DMS79 (cell line): ENCODE measurements at places on chromosomes 4 and X.

- DNase-seq: no peak
Observed at GRCh38 chr4:186264660-186265059, 1.3 kb upstream of the F11 start.

GRCh38 chr4:37757121-37757520 is 69.4 kb upstream of the PGM2 start:
- DNase-seq: no peak

- DNase-seq: no peak
Observed at GRCh38 chrX:13816643-13817627, at the start of gene GPM6B. GPM6B (minus strand) TSS chrX:13817093; CDS start chrX:13816904, 189 bp downstream.

DNA sequence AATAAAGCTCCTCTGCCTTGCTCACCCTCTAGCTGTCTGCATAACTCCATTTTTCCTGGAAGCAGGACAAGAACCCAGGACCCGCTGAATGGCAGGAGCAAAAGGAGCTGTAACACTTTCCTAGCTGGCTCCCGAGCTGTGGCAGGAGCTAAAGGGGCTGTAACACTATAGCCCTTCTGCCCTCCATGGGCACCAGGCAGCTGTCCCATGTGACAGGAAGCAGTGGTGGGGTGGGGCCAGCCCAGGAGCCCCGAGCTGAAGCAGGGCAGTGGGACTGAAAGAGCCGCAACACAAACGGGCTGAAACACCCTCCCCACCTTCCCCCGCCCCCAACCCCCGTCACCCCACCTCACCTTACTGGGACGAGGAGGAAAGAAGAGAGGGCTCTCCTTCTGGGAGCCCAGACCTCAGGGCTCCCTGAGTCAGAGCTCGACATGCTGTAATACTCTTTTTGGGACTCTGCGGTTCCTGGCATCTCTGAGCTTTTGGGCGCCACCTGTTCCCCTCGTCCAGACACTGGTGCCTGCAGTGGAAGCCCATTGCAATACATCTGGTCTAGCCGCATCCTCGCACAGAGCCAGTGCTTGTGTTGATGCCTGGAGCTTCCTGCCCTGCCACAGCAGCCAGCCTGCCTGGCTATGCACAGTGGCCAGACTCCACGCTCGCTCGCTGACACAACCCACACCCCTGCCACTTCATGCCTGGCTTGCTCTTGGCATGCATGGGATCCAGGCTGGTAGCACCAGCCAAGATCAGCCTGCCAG is 39.4 kb downstream of the PPM1K start:
- no peak for DNase-seq

GRCh38 chrX:64427281-64427680 is 32.0 kb upstream of the MTMR8 start:
- DNase-seq: no peak

DNA sequence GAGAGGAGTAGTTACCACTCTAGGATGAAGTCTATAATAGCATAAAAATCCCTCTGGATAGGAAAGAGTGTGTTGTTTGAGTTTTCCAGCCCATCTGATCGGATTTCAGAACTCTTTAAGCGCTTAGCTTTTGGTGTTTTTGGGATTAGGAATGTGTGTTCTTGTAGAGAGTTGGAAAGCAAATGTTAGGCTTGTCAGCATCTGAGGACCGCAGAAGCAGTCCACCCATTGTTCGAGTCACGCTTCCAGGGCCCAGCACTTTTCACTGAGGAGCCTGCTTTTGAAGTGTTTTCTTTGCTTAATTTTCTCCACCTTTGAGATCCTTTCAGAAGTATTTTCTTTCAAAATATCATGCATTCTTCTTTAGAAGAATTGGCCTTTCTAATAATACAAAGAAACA is 306.2 kb downstream of the TENM3 start:
- DNase-seq: no peak

DNA sequence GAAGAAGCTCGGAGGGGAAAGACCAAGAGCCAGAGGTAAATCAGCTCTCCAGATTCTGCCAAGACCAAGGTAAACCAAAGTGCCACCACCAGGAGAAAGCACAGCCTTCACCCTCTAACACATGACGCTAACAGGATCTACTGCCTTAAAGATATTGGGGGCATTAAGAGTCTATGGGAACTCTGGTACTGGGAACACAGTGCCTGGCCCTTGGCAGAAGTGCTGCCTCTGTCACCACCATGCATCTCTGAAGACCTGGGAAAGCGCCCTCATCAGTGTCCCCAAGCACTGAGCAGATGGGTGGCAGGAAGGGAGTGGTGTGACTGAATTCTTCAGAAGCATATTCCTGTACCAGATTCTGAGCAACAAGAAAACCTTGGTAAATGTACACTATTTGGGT is 1.3 kb downstream of the QDPR start:
- DNase-seq: no peak

- no peak for DNase-seq
Observed at GRCh38 chr4:80141543-80141942, 55.8 kb upstream of the PRDM8 start.

DNA sequence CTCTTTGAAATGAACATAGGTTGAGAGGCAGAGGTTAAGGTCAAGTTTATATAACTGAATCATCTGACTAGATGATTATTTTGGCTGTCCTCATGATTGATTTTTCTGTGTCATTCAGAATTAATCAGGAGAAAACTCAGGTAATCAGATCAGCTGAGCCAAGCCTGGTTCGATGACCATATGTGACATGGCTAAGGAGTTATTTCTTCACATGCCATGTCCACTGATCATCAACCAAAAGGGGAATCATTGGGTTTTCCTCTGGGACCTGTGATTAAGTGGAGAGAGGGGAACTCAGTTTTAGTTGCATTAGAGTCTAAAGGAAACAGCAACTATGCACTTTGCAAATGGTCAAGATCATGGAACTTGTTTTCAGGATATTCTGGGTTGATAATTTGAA is 20.3 kb upstream of the PACRGL start:
- DNase-seq: no peak

DNA sequence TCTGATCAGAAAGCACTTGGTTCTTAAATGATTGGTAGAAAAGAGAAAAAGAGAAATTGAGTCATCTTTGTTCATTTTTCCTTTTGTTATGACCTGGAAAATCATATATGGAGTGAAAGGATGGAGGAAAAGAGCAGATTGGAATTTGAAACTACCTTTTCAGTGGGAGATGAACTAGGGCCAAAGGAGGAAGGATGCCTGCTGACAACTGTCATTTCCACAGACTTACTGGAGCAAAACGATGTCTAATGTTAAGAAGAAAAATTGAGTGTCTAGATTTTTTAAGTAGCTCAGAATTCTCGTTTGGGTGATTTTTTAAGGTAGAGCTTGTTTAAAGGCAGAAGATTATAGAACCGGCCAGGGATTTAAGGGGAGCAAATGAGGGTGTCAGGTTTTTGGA is 144.6 kb upstream of the KCNIP4 start:
- DNase-seq: no peak

DNA sequence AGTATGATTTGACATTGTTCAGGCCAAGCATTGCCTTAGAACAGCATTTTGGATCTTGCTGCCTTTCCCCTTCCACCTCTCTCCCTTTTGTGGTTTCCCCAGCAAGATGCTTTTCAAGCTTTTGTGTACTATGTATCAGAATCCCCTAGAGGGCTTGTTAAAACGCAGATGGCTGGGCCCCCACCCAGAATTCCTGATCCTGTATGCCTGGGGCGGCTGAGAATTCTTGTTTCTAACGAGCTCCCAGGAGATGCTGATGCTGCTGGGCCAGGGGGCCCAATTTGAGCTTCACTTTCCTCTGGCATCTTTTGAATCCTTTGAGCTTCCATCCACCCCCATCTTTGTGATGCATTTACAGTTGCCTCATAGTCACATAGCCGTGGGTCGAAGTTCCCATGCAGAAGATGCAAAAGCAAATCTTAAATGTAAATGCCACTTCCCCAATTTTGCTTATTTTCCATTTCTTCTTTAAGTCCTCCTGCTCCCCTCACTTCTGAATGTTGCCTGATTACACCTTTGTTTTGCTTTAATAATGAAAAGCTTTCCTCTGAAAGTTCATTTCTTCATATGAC is 18.5 kb downstream of the HCCS start:
- no peak for DNase-seq

DNA sequence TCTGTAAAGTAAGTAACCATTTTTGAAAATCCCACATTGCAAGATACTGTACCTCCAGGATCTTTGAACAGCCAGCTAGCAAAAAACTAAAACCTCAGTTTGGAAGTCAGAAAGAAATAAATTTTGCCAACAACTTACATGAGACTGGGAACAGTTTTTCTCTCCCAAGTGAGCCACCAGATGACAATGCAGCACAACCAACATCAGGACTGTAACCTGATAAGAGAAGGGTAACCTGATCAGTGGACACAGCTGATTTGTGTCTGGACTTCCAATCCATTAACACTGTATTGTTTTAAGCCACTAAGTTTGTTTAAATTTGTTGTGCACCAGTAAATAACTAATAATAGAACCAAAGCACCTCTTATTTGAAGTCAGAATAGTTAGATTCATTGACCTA is 923.3 kb downstream of the FAT4 start:
- DNase-seq: no peak

DNA sequence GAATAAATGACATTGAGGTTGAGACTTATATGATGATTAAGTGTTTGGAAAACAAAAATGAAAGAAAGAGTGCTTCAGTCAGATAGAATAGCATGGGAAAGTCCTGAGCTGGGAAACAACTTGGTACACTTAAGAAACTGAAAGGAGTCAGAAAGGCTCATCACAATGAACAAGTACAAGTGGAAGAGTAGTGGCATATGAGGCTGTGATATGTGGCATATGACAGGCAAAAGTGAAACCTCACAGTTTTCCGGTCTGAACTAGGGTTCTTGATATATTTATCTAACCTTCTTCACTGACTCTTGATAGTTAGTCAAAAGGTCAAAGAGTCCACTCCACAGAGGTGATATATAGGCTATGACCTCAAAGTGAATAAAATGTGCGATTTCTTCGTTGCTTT is 537.1 kb upstream of the CXorf51A start:
- no peak for DNase-seq

DNA sequence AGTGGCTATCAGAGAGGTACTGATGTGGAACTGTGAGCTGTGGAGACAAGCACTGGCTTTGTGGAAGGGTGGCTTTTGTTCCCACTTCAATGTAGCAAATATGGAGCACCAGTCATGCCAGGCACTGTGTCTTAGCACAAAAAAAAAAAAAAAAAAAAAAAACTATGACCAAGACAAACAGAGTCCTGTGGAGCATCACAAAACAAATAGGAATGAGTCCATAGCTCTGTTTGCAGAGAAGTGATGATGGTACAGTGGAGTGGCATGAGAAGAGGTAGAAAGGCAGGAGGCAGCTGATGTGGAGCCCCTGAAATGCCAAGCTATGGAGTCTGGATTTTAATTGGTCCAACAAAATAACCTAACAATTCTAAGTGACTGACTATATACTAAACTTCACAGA is 116.9 kb downstream of the RAB28 start:
- DNase-seq: no peak

DNA sequence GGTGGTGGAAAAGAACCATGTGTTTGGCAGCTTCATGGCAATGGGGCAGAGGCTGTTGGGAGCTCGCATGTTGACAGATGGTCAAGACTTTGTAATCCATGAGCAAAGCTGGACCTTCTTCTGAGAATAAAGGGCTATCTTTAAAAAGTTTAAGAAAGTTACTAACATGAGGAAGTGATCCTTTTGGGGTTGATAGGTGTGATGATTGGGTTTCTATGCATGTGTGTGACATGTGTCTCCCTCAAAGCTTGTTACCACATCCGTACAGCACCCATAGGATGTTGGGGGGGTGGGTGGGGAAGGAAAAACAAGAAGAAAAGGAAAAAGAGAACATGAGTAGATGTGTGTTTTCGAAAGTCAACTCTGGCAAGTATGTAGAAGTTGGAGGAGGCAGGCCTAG is 123.0 kb upstream of the TLR3 start:
- no peak for DNase-seq

- no peak for DNase-seq
Observed at GRCh38 chr4:154010371-154010770, 221.5 kb upstream of the SFRP2 start.

DNA sequence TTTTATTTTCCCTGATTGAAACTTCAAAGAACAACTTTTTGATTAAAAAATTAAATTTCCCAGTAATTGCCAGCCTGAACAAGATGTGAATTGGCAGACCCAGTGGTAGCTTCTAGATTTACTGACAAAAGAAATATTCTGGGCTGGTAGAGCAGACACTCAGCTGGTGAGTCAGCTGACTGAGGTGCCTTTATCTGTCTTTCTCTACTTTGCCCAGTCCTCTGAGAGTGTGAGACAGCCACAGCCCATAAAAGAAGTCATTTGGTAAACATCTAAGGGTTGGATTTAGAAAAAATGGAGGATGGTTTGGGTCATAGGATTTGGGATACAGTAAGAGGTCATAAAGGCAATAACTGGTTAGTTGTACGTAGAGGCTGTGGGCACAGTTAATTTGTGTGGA is 54.5 kb downstream of the CCSER1 start:
- no peak for DNase-seq

GRCh38 chr4:81723019-81723884 is 251.5 kb upstream of the RASGEF1B start:
- DNase-seq: no peak

DNA sequence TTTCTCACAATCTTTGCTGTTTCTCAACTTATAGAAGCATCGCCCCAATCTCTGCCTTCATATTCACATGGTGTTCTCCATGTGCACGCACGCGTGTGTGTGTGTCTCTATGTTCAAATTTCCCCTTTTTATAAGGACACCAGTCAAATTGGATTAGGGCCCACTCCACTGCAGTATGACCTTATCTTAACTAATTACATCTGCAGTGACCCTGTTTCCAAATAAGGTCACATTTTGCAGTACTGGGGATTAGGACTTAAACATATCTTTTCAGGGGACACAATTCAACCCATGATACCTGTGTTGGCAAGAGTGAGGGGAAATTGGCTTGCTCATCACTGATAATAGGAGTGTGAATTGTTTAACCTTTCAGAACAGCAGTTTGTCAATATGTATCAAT is 66.5 kb upstream of the MAGEA10 start:
- no peak for DNase-seq

DNA sequence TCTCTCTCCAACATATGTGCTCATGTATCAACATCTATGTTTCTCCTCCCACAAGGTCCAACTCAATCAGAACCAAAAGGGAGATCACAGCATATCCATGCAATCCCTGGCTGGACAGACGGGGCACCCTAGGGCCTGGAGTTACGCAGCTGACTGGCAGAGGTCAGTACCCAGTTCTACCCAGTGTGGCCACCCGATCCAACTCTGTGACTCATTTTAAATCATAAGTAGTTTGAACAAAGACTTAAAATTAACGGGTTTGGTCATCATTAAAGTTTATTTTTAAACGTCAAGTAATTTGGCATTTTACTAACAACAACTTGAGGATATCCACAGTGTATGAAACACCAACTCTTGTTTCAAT is 59.5 kb downstream of the APBB2 start:
- DNase-seq: no peak

GRCh38 chr4:94889946-94890345 is 132.2 kb downstream of the BMPR1B start:
- DNase-seq: no peak

- no peak for DNase-seq
Observed at GRCh38 chr4:183503497-183504063, 1.3 kb upstream of the ING2 start.

DNA sequence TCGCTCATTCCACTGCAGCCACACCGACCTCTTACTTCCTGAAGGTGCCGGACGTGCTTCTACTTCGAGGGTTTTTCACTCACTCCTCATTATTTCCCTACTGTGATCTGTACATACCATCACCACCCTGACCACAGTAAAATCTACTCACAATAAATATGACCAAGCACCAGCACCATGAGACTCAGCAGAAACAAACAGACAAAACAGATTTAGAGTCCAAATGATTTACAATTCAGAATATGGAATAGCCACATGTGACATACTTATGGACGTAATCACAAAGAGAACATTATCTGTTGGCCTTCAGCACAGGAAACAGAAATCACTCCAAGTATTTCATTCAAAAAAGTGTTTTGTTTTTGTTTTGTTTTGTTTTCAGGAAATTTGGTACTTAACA is 16.1 kb upstream of the KLB start:
- DNase-seq: no peak
